Sigmoid colon (tissue), 7 donors: ENCODE measurements at places on chromosomes 1 and 21. TPM values are rescaled to one million over a fixed set of nuclear protein-coding genes. Genes with fewer than 3 reads are reported as not detected.

Gene NPR1
- 36.2 TPM for total RNA-seq

Gene CD5L
- not detected for total RNA-seq

Gene VTCN1
- total RNA-seq, result not detected

Gene TMPRSS2
- 0.33 TPM for total RNA-seq

Gene PCP4
- 198 TPM for total RNA-seq

Gene TTC24
- total RNA-seq, result not detected

Gene LCE1A
- total RNA-seq, result not detected

Gene TDRD5
- not detected for total RNA-seq
